ENCODE measurements at places on chromosomes 16 and 17.

- no peak for DNase-seq
Observed at GRCh38 chr17:72501404-72502370, 380.9 kb downstream of the SOX9 start.

- DNase-seq: peak; percentile 15
Observed at GRCh38 chr16:27748868-27749546, 199.1 kb downstream of the KATNIP start.

DNA sequence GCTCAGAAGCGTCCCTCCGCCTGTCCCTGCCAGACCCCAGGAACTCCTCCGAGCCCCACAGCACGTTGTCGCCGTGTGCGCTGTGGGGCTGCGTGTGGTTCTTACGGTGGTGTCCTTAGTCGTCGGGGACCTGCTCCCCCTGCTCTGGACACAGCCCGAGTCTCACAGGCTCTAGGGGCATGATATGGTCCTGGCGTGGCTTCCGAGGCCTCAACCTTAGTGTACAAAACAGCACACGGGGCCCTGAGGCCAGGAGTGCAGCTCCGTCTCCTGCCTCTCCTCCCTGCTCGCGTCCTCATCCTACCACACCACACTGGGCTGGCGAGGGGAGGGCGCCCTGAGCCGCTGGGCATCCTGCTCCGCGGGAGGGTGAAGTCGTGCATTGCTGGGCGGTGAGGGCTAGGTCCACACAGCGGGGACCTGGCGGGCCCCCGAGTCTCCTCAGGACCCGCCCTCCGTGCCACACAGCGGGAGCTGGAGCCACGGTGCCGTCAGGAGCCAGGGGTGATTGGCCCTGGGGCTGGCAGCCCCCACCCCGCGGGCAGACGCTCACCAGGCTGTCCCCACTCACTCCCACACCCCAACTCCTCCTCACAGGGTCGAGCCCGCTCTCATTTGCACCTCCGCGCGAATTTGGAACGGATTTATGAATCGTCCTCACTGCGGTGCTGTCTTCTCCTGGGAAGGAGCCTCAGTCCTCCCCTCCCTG is 1.2 kb upstream of the MAFG start:
- DNase-seq: no peak

DNA sequence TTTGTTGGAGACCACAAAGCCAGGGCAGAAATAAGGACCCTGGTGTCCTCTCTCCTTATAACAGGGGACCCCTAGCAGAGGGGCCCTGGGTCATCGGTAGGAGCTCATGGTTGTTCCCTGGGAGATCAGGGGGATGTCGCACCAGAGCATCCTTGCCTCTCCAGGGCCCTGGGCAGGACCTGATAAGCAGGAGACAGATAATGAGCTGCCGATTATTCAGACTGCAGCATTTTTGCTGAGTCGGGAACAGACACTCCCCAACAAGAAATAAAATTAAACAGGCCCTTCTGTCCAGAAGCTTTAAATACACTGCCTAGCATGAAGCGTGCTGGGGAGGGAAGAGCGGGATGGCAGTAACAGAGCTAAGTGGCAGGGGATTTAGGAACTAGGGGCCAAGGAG is 15.4 kb upstream of the GFAP start:
- DNase-seq: no peak

GRCh38 chr17:68327823-68328557 is 36.7 kb downstream of the ARSG start:
- no peak for DNase-seq

GRCh38 chr16:50315346-50315997 is 49.1 kb downstream of the ADCY7 start:
- DNase-seq: no peak

Data from stimulated activated CD4-positive, alpha-beta T cell treated with anti-CD3 and anti-CD28 coated beads, Interleukin-15, amount 100 ng/mL, for 48 hours (primary cell).